ENCODE measurements at places on chromosomes 3 and 15.

- DNase-seq = no peak
Measured at GRCh38 chr15:76737573-76737972, 167.6 kb downstream of the SCAPER start.

DNA sequence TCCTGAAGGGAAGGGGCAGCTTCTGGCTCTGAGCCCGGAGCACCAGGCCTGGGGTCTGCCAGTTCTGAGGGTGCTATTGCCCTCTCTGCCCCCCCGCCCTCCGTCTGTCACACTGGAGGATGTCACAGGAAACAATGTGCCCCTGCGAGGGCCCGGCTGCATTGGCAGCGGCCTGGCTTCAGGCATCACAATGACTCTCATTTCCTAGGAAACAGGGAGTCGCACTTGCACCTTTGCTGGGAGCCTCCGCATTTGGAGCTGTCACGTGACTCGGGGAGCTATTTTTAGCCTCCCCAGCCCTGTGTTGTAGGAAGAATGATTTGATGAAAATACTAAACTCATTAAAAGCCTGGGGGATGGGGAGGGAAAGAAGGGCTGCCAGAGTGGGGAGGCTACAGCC, 518.9 kb downstream of the SHQ1 start:
- no peak for DNase-seq

GRCh38 chr3:128064962-128065361, 12.7 kb downstream of the SEC61A1 start:
- DNase-seq = no peak

DNA sequence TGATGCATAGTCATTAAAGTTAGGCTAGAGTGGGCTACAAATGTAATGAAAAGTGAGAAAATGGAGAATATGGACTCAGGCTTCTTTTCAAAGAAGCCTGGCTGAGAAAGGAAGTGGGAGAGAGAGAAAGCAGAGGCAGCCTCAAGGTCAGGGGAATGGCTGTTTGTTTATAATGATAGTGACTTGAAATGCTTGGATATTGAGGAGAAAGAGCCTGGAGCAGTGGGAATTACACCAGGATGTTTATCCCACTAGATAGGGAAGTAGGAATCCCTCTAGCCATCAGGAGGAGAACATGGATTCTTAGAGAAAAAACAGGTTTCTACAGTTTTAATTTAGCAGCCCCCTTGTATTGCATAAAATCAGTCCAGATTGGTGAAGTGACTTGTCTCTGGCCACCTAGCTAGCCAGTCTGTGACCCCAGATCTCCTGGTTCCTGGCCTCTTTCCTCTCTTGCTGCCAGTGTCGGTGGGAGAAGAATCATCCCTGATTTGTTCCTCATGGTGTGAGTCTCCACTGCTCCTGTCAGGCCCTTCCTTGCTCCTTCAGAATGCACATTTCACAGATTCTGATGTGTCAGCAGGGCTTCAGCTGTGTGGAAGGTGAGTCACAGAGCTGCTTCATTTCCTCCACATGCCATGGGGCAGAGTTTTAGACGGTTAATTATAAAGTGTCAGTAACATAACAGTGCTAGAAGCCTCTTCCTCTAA, 32.9 kb downstream of the SEMA6D start:
- no peak for DNase-seq

DNA sequence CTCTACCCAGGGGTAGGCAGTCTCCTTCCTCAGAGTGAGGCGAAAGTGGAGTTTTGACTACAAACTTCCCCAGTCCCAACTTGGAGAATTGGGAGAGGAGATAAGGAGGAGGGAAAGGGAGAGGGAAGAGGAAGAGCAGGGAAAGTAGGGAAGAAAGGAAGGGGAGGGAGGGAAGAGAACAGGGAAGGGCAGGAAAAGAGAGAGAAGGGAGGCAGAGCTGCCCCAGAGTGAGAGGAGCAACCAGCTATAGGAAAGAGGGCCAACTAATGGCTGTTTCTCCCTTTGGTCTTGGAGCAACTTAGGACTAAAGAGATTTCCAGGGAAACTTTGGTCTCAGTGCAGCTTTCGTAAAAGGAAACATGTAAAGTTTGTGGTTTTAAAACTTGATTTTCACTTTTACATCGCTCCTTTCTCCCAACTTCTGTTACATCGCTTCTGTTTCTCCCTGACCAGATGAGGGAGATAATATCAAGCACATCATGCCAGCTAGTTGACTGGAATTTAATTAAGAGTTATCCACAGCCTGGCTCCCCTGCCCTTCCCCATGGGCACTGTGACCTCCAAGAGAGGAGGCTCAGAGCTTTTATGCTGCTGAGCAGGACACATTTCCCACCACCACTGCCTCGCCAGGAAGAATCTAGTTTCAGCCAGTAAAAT, 1.4 kb downstream of the CA12 start:
- no peak for DNase-seq

- DNase-seq = no peak
Measured at GRCh38 chr3:116841003-116841735, 131.6 kb downstream of the TUSC7 start.

DNA sequence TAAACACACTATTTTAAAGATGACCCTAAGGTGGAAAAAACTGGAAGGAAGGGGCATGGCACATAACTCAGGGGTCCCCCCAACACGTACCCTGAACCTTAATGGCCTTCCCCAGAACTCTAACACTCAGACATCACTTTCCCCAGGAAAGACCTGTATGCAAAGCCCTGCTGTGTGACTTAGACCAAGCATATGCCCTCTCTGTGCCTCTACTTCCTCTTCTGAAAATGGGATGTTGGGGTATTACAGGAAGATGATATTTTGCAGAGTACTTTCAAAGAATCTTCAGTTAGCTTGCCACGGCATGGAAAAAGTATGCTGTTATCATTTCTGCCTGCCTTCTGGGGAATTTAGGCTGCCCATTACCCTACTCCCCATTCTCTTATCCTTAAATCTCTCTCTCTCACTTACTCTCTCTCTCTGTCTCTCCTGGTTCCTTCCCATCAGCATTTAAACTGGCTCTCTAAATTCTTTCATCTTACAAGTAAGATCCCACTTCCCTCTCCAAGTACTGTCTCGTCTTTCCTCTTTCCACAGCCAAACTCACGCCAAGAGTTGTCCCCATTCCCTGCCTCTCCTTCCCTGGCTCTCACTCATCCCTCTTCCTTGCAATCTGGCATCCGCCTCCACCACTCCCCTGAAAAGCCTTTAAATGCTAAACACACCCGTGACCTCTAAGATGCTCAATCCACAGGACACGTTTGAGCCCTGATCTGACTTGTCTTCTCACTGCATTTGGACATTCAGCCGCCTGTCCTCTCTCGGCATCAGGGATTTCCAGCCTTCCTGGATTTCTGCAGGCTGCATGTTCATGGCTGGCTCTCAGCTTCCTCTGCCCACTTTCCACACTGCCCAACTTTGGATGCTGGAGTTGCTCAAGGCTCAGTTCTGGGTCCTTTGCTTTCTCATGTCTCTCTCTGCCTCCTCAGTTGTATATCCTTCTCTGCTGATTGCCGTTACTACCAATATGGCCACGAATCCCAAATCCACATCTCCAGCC, 7.5 kb upstream of the INSYN1 start:
- DNase-seq = no peak

DNA sequence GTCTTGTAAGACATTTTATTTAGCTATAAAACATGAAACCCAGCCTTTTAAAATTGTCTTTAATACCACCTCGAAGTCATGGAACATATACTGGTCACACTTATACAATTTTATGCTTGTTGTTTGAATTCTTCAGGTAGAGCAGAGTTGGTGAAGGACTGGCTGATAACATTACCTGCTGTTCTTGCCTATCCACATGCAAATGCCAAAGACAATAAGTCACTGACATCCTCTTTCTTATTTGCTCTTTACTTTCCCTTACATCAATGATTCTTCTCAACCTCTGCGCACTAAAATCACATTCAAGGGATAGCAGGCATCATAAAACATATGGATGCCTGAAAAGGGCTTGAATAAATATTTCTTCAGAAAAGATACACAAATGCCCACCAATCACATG, 392.5 kb upstream of the ATP11B start:
- DNase-seq = no peak

- no peak for DNase-seq
Measured at GRCh38 chr15:68114840-68115239, 60.7 kb downstream of the PIAS1 start.

DNA sequence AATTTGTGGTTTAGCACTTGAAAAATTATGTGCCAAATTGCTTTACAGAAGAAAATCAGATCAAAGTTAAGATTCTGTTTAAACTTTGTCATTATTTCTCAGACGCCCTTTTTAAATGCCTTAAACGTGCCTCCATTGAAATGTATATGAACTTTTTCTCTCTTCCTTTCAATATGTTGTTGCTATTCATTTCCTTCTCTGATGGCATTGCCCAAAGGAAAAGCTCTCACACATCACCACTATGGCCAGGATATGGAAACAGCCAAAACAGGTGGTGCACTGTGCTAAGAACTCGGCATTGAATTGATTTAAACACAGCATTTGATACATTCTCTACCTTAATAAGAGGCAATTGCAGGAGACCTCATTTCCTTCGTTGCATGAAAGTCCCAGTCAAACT, 35.7 kb upstream of the NR2F2 start:
- DNase-seq = no peak

DNA sequence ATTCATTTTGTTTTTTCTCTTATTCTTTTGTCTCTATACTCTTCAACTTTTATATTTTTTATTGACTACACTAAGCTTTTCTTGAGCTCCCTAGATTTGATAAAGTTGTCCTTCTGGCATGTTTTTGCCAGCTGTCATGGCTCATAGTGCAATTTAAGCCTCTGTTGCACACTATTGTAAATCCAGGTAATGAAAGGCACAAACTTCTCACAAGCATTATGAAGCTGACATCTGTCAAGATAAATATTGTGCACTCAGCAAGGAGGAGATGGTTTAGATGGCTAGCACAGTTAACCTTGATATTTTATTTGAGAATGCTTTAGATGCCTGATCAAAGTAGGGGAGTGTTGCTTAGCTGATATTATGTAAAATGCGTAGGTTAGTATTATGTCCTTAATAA, 1280.9 kb downstream of the NSUN3 start:
- DNase-seq = no peak

- no peak for DNase-seq
Measured at GRCh38 chr15:78365917-78366316, 25.8 kb downstream of the CRABP1 start.

DNA sequence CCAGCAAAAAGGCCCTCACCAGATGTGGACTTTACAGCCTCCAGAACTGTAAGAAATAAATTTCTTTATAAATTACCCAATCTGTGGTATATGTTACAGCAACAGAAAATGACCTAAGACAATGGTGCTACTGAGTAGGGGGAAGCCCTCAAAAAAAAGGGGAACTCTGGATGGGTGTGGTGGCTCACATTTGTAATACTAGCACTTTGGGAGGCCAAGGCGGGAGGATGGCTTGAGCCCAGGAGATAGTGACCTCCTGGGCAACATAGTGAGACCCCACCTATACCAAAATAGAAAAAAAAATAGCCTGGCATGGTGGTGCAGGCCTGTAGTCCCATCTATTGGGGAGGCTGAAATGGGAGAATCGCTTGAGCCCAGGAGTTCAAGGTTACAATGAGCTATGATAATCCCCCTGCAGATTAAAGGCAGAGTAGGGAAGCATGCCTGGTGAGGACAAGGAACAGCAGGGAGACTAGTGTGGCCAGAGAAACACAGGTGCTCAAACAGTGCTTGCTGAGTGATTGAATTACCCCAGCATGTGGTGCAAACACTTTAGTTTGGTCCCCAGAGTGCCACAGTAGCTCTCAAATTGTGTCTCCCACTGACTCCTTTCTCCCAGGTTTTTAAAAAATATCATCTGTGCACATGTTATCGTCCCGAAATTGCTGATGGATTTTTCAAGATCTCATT, 13.9 kb upstream of the USP3 start:
- peak; percentile 72 for DNase-seq

- peak; percentile 7 for DNase-seq
Measured at GRCh38 chr15:43489191-43489590, 3.8 kb downstream of the TP53BP1 start.

DNA sequence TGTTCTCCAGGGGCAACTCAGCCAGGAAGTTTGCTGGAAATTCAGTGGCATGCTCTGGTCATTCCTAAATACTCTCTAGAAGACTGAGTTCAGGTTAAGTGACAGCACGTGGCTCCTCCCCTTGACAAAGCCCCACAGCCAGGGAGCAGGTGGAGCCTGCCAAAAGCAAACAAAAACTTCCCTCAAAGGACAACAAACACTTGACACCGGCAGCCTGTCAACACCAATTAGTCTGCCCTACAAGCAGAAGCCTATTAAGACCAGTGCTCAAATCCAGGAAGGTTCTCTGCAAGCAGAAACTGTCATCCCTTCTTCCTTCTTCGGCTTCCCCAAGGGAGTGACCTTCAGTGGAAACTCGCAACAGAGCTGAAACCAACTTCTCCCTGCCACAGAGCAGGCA, 5.0 kb downstream of the MEX3B start:
- DNase-seq = no peak

GRCh38 chr3:186152361-186152798, 43.5 kb upstream of the ETV5 start:
- DNase-seq = no peak

DNA sequence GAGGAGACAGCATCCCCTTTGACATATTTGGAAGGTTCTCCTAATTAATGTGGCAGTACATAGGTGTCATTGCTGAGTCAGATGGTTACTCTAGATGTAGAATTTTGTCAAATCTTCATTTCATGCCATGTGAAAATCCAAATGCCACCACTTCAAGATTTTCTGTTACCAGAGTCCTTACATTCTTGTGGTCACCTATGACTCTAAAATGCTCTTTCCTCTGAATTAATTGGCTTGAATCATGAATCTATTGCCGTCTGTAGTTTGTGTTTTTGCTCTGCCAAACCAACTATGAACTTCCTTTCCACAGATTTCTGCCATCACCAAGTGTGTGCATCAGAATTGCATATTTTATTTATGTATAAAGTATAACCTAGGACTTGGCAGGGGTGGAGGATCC, 269.4 kb upstream of the ZPLD1 start:
- DNase-seq = no peak

GRCh38 chr3:116114586-116114985, 330.7 kb downstream of the LSAMP start:
- no peak for DNase-seq

GRCh38 chr3:154130540-154130939, 9.3 kb downstream of the ARHGEF26 start:
- no peak for DNase-seq

DNA sequence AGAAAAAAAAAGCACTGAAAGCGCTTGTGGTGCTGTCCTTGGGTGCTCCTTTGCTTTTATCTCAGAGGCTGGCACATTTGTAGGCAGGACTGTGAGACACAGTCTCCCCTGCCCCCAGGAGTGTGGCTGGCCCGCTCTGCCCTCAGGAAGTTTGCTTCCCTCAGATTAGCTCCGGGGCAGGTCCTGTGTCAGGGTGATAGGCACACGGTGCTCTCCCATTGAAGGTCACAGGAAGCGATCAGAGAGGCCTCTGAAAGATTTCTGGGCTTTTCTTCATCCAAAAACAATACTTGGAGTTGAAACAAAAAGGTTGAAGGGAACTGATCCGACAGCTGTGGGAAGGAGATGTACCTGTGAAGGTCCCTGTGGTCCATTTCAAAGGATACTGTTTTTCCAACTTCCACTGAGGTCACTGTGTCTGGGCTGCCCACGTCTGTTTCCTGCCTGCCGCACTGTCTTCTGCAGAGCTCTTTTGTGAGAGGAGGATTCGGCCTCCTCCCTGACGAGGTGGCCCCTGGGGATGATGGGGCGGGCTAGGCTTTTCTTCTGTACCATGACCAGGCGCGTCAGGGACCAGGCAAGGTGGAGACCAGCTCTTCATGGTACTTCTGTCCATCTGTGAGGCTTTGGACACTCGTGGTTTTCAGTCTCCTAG, 330.5 kb upstream of the CTDSPL start:
- DNase-seq = no peak

GRCh38 chr3:141491929-141492328, 5.1 kb downstream of the RASA2 start:
- DNase-seq = no peak

GRCh38 chr3:13200946-13201345, 127.7 kb upstream of the IQSEC1 start:
- DNase-seq = no peak

Data from CD4-positive, alpha-beta T cell treated with Interleukin-4 for 1 hour (primary cell).